ENCODE measurements at places on chromosomes 12 and 14.

DNA sequence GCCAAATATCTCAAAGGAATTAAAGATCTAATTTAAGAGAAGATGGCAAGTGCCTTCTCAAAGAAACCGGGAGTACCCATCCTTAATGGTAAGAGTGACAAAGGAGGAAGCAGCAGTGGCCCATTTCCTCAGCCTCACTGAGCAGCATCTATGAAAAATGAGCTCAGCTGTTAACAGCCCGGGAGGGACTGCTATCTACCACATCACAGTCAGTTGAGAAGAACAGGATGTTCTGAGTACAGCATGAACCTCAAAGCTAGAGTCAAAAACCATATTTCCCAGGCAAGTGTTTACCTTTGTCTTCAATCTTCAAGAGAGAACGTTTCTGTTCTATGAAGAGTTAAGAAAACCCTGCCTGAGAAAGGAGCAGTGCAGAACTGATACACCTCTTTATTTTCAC, 115.0 kb downstream of the BTG1 start:
- peak; percentile 16 for DNase-seq

DNA sequence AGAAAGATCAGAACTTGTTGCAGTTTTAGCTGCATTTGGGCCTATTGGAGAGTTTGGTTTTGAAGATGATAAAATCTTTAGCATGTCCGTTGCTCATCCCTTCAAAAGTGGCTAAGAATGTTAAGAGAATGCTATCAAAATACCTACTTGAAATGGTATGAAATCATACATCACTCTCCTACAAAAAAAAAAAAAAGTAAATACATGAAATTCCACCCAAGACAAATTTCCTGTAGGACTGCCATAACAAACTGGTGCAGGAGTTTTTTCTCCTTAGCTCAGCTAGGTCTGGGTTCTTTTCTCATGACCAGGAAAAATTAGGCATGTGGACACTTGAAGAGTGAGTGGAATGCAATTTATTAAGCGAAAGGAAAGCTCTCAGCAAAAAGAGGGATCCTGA, 15.9 kb upstream of the FAR2 start:
- DNase-seq, result no peak

GRCh38 chr12:130818272-130818634, 20.8 kb downstream of the STX2 start:
- DNase-seq, result no peak

DNA sequence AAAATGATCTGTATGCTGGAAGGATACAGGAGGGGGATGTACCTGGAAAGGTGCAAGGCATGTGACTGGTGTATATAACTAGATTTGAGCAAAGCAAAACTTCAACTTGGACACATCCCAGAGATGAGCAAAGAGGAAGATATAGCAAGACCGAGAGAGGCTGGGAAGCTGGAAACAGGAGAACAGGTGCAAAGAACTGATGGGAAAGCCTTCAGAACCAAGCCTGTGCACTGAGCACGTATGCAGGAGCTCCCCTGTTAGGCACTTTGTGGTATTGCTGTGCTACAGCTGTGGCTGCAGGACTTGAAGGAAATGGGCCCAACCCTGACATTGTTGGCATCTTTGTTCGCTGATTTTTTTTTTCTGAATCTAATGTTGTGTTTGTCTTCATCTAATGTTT, 120.7 kb upstream of the PWP1 start:
- no peak for DNase-seq

DNA sequence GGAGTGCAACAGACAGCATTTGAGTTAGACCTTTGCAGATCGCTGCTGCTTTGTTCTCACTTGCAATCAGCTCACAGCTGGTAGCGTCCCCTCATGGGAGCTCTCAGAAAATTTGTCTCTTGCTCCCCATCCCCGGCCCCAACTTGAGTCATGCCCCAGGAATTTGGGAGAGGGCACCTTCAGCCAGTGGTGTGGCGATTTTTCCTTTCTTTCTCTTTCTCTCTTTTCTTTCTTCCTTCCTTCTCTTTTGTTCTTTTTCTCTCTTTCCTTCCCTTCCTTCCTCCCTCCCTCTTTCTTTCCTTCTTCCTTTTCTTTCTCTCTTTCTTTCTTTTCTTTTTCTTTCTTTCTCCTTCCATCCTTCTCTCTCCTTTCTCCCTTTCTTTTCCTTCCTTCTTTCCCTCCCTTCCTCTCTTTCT, 34.2 kb upstream of the MAP1LC3B2 start:
- DNase-seq, result no peak

DNA sequence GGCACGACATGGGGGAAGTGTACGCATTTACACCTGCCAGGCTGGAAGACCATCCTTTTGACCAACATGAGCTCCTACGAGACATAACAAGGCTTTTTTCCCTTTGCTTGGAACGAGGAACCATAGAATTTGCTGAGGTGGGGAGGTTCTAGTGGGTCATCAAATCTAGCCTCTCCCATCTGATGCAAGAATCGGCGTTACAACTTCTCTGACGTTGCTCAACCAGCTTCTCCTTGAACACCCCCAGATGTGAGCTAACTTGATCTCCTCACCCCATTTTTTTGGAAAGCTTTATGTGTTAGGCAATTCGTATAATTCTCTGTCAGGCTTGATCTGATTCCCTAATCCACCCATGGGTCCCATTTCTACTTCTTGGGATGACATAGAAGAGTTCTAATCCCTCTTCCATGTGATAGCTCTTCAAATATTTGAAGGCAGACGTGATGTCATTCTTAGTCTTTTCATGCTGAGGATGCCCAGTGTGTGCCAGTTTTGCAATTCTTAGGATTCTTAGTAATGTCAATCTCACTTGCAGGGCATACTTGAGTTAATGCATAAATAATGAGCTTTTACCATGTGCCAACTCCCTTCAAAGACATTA, 163.6 kb upstream of the PARP11 start:
- no peak for DNase-seq

DNA sequence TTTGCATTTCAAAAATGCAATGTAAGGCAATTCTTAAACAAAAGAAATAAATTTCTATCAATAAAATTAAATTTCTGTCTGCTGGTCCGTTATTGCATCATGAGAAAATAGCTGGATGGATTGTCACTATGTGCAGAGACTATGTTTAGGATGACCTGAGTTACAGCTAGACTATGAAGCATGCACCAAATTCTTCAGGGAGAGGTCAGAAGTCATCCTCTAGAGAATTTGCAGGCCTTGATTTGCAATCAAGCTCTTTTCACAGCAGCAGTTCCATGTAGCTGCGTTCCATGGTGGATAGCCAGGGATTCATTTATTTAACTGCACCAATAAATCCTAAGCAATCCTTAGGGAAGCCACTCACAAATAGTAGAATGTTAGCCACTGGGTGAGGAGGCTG, 253.7 kb downstream of the MSRB3 start:
- no peak for DNase-seq

- DNase-seq, result no peak
These were observed 75.2 kb downstream of the NTS start for GRCh38 chr12:85949253-85949652.

- no peak for DNase-seq
These were observed 279.4 kb downstream of the FOXN3 start for GRCh38 chr14:89137526-89138163.

- DNase-seq, result no peak
These were observed 676.5 kb downstream of the DIO2 start for GRCh38 chr14:79534703-79535353.

- DNase-seq, result no peak
These were observed 13.8 kb upstream of the DGLUCY start for GRCh38 chr14:91100102-91100501.

DNA sequence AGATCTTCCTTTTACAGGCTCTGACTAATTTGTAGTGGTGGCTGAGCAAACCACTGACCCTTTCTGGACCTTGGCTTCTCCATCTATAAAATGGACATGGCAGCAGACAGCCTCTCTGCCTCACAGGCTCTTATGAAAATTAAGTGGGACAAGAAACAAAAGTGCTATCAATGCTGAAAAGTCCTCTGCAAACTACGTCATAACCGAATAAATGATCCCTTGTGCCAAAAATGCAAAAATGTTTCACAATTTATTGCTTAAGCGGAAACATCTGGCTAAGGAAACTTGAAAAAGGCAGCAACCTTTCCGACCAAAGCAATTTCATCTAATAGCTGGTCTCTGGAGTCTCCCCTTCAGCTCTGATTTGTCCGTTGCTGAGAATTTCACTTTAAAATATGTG, 108.5 kb upstream of the PLXNC1 start:
- no peak for DNase-seq

- no peak for DNase-seq
These were observed 44.4 kb upstream of the PPP2R5C start for GRCh38 chr14:101716956-101717662.

GRCh38 chr14:72982146-72982708, 44.7 kb downstream of the ZFYVE1 start:
- DNase-seq, result no peak

DNA sequence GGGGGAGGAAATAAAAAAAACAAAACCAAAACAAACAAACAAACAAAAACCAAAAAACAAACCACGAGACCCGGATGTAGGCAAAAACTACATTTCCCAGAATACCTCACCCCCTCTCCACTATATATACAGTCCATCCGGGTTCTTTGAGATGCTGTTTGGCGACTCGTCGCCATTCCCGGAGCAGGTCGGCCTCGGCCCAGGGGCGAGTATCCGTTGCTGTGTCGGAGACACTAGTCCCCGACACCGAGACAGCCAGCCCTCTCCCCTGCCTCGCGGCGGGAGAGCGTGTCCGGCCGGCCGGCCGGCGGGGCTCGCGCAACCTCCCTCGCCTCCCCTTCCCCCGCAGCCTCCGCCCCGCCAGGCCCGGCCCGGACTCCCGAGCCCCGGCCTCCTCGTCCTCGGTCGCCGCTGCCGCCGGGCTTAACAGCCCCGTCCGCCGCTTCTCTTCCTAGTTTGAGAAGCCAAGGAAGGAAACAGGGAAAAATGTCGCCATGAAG, at the start of gene RNF10:
Gene RNF10 (plus strand): TSS at position 154 of the 500 bp plus-strand sequence. CDS start 456 bp downstream, outside the sequence.
- DNase-seq, result peak; percentile 61

GRCh38 chr12:94760786-94761185, 110.4 kb upstream of the TMCC3 start:
- no peak for DNase-seq

DNA sequence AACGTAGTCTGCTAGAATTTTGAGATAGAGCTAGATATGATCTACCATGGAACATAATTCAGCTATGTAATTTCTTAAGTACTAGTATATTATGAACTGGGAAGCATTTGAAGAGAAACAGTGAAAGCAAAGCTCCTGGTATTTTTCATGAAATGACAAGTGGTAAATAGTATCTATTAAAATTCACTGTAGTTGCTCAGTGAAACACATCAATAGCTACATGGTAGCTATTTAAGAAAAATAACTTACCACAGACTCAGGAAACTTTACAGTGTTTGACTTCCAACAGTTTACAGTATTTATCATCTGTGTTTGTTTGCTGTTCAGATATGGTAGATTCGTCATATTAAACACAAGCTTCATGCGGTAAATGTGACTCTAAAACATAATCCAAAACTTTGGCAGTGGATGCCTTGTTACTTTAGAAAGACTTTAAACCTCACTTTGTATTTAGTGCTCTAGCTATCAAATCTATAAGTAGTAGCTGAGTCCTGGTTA, 25.2 kb downstream of the WNK1 start:
- DNase-seq, result no peak

GRCh38 chr14:58850011-58850410, 212.2 kb downstream of the DACT1 start:
- DNase-seq, result no peak

GRCh38 chr14:75434138-75434889, 6.5 kb downstream of the JDP2 start:
- no peak for DNase-seq

- no peak for DNase-seq
These were observed 17.8 kb downstream of the BRF1 start for GRCh38 chr14:105283028-105283427.

- DNase-seq, result no peak
These were observed 5.4 kb downstream of the ZNF891 start for GRCh38 chr12:133124674-133125073.

- DNase-seq, result no peak
These were observed 77.0 kb downstream of the CPSF2 start for GRCh38 chr14:92198804-92199203.

GRCh38 chr12:53924521-53925405, 13.9 kb upstream of the HOXC13 start:
- no peak for DNase-seq
